ENCODE measurements at places on chromosomes 13 and 19.

DNA sequence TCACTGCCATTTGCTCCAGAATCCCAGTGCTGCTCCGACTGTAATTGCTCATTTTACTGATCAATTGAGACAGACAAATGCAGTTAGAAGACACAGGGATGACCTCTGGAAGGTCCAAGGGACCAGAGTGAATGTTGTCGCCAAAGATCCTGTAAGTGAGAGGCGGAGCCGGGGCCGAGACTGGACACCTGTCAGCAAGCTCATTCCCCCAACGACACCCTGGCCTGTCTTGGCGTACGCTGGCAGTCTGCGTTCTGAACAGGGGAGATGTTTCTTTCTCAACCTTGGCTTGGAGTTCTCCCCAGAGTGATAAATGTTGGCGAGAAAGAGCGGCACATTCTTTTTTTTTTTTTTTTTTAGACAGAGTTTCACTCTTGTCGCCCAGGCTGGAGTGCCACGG, 24.2 kb downstream of the GADD45B start:
- no peak for DNase-seq

DNA sequence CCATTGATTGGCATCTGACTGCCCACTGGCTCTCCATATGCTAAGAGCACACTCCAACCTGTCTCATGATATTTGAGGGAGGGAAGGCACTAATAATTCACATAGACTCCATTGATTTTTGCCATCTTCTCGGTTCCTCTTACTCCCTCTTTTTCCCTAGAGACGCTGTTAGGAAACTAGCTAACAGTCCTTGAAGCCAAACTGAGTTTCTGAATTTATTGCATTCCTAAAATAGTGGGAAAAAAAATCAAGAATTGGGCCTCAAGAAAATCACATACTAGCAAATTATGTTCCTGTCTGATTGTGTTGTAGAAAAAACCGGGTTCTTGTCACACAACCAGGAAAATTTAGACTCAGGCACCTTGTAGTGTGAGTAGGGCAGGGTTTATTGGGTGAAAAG, 86.4 kb upstream of the SLC7A1 start:
- DNase-seq: peak; percentile 62

DNA sequence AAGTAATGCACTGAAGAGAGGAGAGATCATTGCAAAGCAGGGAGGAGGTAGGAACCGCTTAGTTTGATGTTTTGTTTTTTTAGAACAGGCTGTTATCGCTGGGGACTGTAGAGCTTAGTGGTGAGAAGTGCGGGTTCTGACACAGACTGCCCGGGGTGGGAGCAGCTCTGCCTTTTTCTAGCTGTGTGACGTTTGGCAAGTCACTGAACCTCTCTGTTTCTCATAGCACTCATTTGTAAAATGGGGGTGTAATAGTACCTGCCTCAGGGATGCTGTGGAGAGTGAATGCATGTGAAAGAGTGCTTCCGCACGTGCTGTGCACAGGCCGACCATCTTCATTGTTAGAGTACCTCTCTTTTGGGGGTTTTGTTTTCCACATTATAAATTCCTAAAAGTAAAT, 19.3 kb downstream of the PRAM1 start:
- no peak for DNase-seq

DNA sequence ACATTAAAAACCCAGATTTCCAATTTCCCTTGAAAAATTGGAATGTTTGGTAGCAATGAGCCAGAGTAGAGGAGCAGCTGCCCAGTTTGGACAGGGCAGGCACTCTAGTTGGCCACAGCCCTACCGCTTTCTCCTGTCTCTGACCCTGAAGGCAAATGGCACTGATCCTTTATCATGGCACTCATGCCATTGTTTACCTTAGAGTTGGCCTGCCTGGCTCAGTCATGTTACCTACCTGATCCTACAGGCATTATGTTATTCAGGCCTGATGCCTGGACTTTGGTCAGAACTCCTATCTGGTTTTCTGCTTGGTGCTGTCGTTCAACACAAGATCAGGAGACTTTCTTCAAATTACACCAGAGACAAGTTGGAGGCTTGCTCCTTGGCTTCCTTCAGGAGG, 24.9 kb upstream of the TDRD3 start:
- no peak for DNase-seq

DNA sequence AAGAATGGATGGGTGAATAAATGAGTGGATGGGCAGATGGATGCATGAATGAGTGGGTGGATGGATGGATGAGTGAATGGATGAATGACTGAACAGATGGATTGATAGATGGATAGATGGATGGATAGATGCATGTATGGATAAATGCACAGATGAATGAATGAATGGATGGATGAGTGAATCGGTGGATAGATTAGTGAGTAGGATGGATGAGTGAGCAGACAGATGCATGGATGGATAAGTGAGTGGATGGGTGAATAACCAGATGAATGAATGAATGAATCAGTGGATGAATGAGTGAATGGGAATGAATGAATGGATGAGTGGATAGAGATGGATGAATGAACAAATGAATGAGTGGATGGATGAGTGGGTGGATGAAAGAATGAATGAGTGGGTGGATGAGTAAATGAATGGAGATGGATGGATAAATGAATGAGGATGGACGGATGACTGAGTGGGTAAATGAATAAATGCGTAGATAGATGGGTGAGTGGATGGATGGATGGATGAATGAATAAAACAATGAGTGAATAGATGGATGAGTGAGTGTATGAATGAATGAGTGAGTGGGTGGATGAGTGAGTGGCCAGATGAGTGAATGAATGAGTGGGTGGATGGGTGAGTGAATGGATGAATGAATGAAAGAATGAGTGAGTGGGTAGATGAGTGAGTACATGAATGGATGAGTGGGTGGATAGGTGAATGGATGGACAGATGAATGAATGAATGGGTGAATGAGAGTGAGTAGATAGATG, 13.0 kb downstream of the GAS6 start:
- no peak for DNase-seq

- no peak for DNase-seq
Measured at GRCh38 chr13:26067601-26068000, 15.8 kb upstream of the SHISA2 start.

DNA sequence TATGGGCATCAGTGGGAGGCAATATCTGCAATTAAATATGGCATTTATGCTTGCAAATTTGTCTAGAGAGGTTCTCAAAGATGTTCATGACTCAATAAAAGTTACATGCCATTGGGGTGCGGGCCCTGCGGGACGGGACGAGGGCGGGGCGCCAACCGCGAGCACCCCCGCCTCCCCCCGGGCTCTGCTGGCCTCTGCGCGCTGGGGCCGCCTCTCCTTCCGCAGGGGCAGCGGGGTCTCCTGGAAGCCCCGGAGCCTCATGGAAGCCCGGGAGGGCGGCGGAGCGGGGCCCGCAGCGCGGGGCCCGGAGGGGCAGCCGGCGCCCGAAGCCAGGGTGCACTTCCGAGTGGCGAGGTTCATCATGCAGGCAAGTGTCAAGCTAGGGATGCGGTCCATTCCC, 179.2 kb downstream of the TPTE2 start:
- no peak for DNase-seq

GRCh38 chr19:52190487-52191293, 838 bp downstream of the PPP2R1A start:
- DNase-seq: peak; percentile 46

GRCh38 chr13:113939129-113939943, 34.5 kb downstream of the C13orf46 start:
- no peak for DNase-seq

DNA sequence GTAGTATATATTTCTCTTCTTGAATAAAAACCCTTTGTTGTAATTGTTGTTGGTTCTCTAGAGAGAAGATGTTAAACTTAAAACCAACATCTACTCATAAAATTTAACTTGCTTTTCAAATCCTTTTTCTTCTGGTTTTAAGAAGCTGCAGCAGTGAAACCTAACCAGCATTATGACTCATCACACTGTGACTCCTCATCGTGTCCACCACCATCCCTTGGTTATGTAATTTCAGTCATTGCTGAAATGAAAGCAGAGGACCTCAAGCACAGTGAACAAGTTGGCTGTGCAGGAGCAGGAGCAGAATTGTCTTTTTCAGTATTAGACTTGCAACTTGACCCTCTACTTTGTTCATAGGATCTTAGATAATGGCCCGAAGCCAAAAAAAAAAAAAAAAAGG, 64.9 kb upstream of the HTR2A start:
- peak; percentile 83 for DNase-seq

GRCh38 chr13:95931300-95932025, 121.7 kb downstream of the UGGT2 start:
- DNase-seq: no peak

Measured in AG10803 (cell line).